Kidney epithelial cell (primary cell): ENCODE measurements at places on chromosomes 7 and 10.

- DNase-seq: no peak
These were observed 31.9 kb downstream of the NAPEPLD start for GRCh38 chr7:103116991-103117390.

DNA sequence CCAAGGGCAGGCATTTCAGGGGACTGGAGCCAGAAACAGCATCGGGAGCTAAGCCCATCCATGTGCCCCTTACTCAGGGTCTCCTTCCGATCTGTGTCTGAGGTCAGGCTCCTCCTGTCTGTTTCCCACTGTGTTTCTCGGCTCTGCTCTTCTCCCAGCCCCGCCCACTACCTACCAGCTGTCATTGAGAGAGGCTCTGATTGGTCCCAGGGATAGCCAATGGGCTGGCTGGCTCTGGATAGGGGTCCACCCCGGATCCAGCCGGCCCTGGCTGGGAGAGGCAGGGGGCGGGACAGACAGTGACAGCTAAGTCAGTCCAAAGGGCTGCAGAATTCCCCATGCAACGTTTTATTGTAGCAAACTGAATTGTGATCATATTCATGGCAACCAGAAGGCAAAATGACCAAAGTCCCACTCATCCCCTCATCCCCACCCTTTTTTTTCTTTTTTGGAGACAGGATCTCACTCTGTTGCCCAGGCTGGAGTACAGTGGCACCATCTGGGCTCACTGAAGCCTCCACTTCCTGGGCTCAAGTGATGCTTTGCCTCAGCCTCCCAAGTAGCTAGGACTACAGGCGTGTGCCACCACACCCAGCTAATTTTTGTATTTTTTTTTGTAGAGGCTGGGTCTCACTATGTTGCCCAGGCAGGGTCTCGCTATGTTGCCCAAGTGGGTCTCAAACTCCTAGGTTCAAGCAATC lies 76.3 kb downstream of the CLIP2 start:
- DNase-seq: no peak

- no peak for DNase-seq
These were observed 603.3 kb upstream of the IGFBP3 start for GRCh38 chr7:46524350-46524749.

GRCh38 chr10:80172896-80173295 lies 32.4 kb downstream of the ANXA11 start:
- no peak for DNase-seq

DNA sequence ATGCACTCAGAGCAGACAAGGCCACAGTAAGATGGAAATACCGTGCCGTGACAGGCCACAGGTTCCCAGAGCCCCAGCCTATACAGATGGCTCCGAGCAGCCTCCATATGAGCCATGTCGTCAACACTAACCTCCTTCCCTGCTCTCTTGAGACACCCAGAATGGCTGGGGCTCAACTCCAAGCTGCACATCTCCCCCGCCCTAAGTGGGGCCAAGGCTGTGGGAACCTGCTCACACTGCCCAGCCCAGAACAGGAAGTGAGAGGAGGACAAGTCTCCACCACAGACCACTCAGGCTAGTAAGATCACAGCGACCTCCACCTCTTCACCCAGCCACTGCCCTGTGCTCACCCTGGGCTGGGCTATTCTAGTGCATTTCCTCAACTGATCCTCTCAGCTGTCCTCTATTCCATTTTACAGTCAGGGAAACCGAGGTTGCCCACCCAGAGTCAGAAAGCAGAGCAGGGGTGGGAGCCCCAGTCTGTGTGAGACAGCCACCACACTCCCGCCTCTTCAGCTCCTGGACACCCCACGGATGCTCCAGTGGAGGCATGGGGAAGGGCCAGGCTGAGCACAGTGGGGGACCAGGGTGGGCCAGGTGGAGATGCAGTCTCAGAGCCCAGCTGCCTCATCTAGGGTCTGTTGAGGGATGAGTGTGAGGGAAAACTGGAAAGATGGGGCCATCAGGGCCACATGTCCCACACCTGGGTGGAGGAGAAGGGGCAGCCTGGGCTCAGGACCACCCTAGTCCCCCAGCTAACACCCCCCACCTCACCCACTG lies 11.6 kb downstream of the GRID1 start:
- no peak for DNase-seq
